ENCODE measurements at places on chromosomes 3 and 15.

DNA sequence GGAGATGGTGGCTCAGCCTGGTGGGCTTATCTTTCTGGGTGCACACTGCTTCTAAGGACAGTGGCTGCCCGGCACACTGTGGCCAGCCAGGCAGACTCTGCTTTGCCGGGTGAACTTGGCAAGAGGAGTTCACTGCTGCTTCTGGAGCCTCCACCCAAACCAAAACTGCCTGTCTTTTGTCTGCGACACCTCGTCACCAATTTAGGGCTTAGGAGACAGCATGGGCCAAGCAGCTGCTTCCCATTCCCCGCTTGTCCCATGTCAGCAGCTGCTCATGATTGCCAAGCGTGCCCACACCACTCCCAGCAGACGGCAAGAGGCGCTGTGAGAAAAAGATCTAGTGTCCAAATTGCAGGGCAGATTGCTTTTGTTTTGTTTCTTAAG, 57.3 kb downstream of the LSM3 start:
- no peak for DNase-seq

GRCh38 chr3:197428117-197428801, 127.5 kb downstream of the BDH1 start:
- DNase-seq = no peak

DNA sequence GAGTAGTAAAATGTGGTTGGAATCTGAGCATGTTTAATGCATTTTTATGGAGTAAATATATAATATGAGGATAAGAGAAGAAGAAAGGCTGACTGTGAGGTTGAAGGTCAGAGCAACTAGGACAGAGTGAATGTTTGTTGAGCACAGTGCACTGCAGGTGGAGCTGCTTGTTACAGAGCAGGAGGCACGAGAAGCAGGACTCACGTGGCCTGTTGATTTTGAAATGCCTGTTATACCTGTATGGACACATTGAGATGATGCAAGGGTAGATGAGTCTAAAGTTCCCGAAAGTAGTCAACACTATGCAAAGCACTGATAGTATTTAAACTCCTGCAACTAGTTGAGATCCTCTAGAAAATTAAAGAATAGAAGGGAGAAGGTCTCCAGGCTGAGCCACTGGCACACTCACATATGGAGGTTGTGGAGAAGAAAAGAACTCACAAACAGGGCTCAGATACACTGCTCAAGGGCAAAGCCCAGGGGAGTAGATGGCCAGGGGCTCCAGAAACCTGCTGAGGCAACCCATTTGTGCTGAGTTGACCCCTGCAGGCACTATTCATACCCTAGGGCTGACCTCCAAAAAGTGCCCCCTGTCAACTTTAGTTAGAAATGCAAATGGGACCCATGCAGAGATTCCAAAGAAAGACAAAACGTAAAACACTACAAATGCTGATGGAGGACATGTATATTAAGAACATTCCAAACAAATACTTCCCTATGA, 541.5 kb downstream of the GABRG3 start:
- DNase-seq = no peak

DNA sequence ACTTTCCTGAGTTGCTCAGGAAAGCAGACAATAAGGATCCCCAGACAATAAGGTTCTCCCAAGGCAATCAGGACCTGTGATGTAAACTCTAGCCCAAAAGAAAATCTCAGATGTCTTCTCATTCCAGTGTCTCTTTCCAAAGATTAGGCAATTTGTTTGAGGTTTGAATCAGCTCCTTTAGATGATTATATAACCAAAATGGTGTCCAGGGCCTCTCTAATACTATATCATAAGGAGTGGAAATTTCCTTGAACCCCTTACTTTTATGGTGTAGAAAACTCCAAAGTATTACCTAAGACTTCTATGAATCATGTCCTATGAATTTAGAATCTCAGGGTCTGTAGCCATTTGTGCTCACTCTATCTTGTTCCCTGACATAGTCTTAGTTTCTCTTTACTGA, 65.9 kb downstream of the GPR176 start:
- DNase-seq = no peak

DNA sequence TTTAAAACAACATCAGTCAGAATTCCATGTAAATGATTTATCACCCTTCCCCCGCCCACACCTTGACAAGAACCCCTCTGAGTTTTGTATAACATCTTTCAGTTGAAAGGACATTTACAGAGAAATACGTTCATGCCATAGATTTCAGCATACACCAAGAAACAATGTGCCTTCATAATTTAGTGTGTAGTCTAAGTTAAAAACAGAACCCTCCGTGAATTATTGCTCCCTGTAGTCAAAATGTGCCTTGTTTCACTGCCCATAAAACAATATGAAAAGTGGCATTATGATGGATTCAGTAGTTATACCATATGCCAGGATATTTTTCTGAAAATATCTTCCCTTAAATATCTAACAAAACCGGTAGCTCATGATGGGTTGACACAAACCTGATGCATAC, 953.9 kb downstream of the GBE1 start:
- DNase-seq = no peak

DNA sequence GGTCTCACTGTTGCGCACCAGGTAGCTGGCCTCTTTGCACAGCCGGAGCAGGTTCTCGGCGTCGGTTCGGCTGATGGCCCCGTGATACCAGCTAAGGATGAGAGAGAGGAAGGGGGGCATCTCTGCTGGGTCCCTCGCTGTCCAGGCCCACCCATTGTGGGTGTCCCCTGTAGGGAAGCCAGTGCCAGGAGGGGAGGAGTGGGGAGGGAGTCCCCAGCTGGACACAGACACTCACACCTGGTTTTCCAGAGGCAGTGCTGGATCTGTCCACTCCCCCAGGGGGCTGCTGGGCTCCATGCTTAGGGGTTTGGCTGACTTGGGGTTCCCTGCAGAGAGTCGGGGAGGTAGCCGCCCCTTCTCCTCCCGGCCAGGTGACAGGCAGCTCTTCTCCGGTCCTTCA, 15.9 kb downstream of the SHF start:
- DNase-seq = no peak

GRCh38 chr3:45092132-45093031, 53.8 kb downstream of the CDCP1 start:
- no peak for DNase-seq

DNA sequence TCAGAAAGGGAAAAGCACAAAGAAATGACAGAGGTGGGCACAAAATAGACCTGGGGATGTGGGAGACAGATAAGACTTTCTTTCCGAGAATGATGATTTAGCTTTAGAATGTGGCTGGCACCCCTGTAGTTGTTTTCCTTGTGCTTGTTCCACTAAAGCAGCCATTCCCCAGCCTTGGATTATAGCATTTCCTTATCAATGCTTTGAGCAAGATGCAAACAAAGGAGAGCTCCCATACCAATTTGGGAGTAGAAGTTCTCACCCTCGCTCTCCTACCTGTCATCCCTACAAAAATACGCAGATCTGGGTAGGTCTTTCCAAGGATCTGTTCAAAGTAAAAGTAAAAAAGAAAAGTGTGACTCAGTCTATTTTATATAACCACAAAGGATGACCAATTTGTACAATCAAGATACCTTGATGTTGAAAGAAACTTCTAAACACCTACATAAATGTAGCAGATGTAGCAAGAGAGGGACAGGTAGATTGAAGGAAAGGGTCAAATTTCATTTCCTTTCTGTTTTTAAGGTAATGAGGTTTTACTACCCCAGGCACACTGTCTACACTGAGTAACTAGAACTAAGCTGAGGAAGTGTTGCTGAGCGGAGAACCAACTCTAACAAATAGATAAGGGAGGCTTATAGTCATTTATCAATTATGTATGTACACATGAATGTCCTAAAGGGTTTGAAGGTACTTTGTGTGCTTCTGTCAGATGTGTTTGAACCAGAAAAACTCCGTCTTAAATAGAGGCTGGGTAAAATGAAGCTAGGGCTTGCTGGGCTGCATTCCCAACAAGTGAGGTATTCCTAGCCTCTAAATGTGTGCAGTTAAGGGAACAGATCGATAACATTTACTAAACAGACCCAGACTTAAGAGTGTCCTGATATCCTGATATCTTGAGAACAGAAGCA, 91.1 kb upstream of the LRRN1 start:
- no peak for DNase-seq

DNA sequence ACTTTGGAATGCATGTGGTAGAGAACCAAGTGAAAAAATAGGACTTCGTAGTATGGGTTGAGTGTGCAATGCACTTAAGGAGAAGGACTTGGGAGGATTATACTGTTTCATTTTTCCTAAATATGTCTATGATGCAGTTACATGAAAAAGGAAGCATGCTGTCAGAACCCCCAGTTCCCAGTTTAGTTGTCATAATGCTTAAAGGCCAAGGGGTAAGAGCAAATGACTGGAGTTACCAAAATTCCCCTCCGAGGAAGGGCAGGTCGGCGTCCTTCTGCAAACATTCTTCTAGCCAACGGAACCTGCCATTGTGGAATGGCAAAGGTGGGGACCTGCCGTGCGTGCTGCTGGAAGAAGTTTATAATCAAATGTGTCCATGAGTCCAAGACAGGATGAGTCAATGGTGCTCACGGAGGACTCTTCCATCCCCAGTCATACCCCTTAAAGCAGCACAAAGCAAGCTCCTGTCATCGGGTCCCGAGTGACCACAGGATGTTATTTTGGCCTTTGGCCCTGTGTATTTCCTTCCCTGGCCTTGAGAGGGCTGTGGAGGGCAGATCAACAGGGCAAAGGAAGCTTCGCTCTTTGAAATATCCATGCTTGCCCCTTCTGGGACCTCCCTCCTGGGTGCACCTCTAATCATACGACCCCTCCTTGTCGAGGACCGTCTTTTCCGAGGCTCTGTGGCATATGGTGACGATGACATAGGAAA, 93.2 kb downstream of the SLCO3A1 start:
- no peak for DNase-seq

DNA sequence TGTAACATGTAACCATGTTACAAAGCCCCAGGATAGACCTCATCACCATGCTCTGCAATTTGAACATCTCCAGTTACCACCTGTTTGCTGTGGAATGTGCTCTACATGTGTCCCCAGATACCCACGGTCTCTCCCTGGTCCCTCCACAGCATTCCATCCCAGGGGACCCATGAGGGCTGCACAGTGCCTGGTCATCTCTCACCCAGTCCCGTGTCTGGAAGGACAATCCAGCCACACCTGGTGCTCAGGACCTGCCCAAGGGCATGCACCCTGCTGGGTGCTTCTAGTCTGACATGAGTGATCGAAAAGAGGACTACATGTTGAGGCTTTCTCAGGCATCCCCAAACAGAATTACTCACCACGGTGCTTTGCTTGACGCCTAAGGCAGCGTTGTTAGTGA, 119.6 kb upstream of the ATP10A start:
- DNase-seq = no peak

DNA sequence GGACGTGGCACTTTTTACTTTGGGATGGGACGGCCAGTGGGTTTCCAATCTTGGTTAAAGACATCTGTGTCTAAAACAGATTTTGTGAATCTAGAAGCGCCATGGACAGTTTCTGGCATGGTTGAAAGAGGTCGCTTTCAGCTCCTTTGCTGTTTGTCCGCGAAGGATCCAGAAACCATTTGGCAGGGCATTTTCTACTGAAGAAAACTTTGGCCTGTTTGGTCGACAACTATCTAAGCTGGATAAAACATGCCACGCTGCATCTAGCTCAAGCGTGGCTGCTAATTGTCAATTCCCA, 730 bp upstream of the RORA start:
- no peak for DNase-seq

DNA sequence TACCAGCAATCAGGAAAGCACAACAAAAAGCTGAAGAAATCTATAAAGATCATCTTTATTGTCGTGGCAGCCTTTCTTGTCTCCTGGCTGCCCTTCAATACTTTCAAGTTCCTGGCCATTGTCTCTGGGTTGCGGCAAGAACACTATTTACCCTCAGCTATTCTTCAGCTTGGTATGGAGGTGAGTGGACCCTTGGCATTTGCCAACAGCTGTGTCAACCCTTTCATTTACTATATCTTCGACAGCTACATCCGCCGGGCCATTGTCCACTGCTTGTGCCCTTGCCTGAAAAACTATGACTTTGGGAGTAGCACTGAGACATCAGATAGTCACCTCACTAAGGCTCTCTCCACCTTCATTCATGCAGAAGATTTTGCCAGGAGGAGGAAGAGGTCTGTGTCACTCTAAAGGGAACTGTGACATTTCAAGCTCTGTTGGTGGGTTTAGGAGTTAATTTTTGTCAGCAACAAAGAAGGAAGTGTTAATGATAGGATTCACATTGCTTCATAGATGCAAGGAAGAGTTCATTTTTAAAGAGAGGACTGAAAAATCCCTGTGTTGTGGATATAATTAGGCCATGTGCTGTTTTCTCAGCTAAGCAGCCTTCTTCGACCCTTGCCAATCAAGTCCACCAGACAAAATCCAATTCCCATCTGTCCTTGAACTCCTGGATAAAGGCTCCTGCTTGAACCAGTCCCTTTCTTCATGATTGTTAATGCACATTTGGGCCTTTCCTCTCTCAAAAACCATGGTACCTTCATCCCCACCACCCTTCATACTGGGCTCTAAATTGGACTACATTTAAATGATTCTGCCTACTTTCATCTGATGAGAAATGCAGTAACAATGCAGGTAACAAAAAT, 1.2 kb downstream of the GPR15 start:
- no peak for DNase-seq

DNA sequence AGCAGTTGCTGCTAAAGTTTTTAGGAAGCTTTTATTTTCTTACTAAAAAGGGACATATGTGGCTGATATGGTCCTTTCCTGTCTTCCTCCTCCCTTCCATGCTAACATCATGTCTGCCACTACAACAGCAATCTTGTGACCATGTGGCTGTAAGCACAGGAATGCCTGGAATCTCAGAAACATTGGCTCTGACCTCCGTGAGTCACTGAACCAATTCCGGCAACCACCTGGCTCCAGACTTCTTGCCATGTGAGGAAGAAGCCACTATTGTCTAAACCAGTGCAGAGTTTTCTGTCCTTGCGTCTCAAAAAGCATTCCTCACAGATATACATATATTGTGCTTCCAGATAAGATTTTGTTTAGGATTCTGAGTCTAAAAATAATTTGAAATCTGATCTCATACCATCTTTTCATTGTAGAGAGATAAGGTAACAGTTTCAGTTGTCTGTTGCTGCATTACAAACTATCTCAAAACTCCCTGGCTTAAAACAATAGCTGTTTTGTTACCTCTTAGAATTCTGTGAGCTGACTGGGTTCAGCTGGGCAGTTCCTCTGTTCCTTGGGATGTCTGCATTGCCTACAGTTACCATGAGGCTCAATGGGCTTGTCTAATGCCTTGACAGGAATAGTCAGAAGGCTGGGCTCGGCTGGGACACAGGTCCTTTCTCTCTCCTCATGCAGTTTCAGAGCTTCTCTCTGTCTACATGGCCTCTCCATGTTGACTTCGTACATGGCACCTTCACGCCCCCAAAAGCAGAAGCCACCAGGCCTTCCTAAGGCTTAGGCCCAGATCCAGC, 77.3 kb upstream of the MAGI1 start:
- no peak for DNase-seq

DNA sequence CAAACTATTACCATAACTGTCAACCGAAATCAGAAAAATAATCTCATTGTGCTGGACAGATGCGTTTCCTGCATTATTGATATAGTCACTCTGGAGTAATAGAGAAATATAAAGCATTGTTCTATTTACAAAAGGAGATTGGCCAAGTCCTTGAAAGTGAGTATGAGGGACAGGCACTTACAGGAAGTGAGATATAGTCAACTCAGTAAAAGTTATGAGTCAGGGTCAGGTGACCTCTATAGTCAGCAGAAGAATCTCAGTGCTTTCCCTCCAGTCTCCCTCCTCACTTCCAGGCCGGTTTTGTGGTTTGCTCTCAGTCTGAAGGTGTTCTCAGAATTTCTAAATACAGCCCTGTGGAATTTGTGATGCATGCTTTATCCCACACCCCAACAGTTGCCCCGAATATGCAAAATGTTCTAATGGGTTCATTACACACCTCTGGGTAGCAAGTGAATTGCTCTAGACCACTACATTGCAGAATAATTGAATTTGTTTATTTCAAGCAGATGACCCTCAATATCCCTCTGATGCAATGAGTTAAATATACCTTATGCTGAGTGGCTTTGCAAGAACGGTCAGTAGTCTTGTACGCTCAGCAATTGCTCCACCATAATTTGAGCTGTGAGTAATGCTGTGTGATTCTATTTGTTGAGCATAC, 787.7 kb downstream of the MCTP2 start:
- DNase-seq = no peak

Data from CD4-positive, alpha-beta T cell treated with Interleukin-15 for 1 hour (primary cell).